CD4-positive, alpha-beta T cell treated with Interleukin-2 at 100 ng/mL for 4 hours (primary cell): ENCODE measurements at places on chromosomes 5 and 9.
A peak's percentile ranks its signal among the peaks of the same experiment; 100 is the strongest.

DNA sequence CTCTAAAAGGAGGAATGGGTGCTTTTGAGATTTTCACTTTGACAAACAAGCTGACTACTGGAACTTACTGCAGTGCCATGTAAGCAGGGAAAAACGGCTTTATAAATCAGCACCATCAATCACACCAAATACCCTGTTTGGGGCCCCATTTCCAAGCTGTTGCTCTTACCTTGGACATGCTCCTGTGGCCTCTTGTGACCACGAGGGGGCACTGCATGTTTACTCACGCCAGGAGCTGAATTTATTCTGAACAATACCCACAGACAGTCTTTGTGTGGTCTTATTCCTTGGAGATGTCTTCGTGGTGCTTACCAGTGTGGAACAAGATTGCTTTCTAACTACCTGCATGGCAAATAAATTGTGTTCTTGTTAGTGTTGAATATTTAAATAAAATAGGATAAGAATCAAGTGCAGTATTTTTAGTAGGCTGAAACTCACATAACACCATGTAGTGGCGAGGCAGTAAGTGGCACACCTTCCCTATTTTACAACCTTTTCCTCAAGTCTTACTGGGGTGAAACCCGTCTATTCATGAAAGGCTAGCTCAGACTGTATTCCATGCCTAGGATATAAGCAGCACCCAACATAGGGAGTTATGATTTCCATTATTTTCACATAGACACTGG, 155.5 kb upstream of the NMUR2 start:
- peak; percentile 23 for DNase-seq

- no peak for DNase-seq
Observed at GRCh38 chr5:81125959-81126358, 107.2 kb upstream of the CKMT2 start.

DNA sequence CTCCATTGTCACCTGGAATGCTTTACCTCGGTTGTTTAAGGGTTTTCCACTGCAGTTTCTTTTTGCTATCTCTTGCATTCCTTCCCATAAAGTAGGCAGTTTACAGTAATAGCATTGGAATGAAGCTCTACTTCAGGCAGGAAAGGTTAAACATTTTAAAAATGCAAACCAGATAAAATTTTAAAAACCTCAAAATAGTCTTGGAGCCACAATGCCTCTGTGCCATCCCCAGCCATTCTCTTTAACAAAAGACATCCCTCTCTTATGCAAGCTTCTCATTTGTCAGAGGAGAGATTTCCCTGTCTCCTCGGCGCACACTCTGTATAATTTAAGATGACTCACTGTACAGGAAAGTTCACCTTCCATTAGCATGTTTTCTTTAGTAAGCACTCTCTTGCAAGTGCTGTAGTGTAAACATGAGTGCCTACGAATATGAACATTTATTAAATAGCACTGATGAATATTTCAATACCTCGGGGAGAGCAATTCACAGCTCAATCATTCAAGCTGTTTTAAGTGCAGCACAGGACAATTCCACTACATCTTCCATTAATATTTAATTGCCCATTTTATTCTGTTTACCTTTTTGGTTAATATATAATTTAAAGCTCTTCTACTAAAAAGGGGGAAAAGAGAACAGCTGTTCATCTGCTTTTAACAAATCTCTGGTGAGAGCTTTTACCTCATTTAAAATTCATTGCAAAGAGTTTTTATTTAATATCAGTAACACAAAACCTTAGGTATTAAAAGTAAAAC, 343.6 kb downstream of the SPATA31D1 start:
- DNase-seq, result no peak

DNA sequence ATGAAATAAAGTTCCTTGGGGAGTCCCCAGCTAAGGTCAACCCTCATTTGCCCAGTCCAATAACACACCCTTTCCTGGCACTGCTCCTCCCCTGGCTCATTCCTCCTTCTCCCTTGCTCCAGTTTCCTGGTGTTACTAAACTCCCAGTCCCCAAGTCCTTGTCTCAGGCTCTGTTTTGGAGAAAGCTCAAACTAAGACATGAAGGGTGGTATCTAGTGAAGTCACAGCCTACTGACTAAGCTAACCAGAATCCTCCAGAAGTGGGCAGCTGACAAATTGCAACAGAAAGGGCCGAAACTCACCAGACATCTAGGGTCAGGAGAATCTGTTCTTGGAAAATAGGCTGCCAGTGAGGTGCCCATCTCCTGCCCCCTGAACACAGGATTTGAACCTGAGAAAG, 118.7 kb upstream of the NEK6 start:
- DNase-seq, result no peak

DNA sequence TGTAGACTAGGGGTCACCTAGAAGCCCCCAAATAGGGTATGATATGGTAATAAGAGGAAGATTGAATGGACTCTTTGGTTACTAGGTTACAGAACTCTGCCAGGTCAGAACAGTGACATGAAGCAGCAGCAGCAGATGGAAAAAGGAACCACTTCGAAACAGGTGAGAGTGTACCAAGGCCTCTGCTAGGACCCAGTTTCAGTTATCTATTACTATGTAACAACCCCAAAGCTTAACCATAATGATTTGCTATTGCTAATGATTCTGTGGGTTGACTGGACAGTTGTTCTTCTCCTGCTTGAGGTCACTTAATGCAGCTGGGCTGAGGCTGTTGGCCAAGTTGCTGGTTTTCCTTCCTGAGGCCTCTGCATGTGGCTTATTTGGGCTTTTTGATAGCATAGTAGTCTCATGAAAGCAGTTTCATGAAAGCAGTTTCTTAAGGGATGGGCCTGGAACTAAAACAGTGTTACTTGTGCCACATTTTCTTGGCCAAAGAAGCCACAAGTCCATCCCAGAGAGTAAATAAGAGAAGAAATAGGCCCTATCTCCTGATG, 17.6 kb downstream of the C9orf43 start:
- no peak for DNase-seq
